Stimulated activated CD8-positive, alpha-beta memory T cell treated with anti-CD3 and anti-CD28 coated beads, Interleukin-2, amount 100 ng/mL, for 48 hours (primary cell): ENCODE measurements at places on chromosomes 13 and 19.

GRCh38 chr13:52454459-52454819 is 839 bp upstream of the CKAP2 start:
- no peak for DNase-seq

DNA sequence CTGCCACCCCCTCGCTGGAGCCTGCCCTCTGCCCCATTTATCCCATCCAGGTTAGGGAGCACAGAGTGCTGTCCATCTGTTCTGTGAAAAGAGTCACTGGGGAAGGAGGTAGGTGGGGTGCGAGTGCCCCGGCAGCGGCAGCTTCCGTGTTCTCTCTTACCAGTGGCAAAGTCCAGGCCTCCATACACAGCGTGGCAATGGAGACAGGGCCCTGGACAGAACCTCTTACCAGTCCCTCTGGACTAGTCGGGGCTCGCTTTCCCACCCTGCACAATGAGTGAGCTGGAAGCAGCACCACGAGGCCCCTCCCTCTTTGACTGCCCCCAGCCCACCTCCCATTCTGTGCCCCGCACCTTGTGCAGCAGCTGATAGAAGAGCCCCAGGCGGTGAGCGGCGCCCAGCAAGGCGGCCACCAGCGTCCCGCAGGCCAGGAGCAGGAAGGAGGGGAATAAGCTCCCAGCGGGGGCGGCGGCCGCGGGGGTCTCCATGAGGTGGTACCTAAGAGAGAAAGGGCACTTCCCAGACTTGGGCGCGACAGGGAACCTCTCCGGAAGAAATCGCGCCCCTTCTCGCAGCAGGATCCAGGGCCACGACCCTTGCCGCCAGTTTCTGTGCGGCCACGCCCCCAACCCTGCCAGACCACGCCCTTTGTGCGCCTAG is 17.5 kb downstream of the SYDE1 start:
- DNase-seq: no peak

GRCh38 chr19:5785423-5785822 is 877 bp upstream of the PRR22 start:
- no peak for DNase-seq

- DNase-seq: no peak
These were observed 6.2 kb downstream of the MYO1F start for GRCh38 chr19:8571006-8571411.

GRCh38 chr13:39509616-39510315 is 93.2 kb downstream of the LHFPL6 start:
- DNase-seq: no peak

- DNase-seq: no peak
These were observed 35.5 kb downstream of the TMED1 start for GRCh38 chr19:10800488-10800887.

DNA sequence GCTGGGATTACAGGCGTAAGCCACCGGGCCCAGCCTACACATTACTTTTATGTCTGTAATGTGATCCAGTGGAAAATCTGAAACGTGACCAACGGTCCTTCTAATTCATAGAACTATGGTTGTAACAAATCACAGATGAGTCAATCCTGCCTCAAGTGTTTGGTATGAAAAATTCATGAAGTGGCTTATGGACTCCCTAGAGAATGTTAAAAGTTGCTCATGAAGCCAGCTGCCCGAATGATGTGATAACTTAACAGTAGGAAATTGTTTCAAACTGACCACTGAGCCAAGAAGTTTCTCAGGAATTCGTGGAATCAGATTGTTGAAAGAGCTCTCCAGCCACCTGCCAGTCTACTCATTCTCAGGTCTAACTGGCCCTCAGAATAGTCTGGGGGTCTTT is 59.4 kb upstream of the FARP1 start:
- DNase-seq: no peak

DNA sequence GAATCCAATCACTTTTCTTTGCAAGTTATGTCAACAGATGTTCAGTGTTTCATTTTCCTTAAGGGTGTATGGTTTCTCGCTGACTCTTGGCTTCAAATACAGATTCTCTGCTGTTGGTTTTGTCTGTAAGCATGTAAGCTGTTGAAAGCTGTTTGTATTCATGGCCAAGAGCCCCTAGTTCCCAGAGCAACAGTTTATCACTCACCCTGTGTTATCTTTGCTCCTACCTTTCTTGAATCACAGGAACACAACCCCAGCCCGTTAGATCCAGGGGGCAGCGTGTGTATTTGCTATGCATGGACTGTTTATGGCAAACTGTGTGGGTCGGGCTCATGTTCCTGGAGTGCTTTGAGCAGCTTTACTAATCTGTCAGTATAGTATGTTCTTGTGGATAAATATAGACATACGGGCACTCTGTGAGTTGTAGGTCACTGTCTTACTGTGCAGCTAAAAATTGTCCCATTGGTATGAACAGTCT is 28.9 kb downstream of the FRY start:
- DNase-seq: no peak

DNA sequence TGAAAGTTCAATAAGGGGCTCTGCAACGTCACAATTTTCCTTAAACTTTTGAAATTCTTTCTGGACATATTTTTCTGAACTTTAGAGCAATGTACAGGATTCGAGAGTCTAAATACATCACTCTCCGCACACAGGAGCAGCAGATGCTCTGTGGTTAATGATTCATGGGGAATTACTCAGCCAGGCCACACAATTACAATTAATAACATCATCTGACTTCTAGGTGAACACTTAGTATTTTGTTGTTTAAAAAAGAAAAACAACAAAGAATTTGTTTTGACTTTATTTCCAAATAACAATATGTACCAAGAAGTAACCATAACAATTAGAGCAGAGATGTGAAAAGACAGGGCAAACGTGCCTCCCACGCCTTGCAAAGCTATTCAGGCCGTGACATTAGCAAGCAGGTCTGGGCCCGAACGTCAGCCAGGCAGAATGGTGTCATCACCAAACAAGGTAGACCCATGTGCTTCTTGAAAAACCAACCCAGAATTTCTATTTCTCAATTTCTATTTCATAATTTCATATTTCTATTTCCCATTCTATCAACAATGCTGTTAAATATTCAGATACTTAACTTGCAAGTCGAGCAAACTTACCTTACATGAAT is 236.3 kb downstream of the COL4A1 start:
- no peak for DNase-seq

GRCh38 chr13:112733112-112733511 is 43.3 kb downstream of the ATP11A start:
- DNase-seq: no peak

GRCh38 chr19:926589-927350 is 935 bp downstream of the ARID3A start:
- no peak for DNase-seq

DNA sequence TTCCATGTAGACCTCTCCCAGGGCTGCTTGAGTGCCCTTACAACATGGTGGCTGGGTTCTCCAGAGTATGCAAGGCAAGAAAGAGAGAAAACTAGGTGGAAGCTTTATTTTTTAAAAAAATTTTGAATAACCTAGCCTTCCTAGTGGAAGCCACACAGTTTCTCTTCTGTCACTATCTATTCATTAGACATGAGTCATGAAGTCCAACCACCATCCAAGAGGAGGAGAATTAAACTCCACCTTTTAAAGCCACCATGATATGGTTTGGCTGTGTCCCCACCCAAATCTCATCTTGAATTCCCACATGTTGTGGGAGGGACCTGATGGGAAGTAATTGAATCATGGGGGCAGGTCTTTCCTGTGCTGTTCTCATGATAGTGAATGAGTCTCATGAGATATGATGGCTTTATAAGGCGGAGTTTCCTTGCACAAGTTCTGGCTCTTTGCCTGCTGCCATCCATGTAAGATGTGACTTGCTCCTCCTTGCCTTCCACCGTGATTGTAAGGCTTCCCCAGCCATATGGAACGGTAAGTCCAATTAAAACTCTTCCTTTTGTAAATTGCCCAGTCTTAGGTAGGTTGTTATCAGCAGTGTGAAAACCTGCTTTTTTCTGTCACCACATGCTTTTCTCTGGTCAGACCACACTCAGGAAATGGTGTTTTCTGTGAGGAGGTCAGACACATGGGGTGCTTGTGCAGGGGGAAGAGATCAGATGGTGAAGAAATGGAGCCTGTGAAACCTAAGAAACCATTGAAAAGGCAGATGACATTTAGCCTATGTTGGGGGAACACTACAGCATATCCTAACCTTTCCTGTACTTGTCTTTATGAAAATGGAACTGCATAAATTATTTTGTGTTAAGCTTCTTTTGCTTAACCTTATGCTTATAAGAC is 57.7 kb downstream of the ANKRD10 start:
- DNase-seq: no peak

DNA sequence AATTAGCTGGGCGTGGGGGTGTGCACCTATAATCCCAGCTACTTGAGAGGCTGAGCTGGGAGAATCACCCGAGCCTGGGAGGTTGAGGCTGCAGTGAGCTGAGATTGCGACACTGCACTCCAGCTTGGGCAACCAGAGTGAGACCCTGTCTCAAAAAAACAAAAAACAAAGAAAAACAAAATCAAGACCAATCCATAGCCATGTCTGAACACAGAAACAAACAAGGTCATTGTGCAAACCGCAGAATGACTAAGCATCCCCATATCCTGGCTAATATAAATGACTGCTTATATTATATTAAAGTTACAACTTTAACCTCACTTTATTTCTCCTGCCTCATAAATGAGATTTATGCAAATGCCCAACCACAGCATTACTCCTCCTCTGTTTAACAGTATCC is 2.3 kb upstream of the LYPD3 start:
- DNase-seq: no peak

DNA sequence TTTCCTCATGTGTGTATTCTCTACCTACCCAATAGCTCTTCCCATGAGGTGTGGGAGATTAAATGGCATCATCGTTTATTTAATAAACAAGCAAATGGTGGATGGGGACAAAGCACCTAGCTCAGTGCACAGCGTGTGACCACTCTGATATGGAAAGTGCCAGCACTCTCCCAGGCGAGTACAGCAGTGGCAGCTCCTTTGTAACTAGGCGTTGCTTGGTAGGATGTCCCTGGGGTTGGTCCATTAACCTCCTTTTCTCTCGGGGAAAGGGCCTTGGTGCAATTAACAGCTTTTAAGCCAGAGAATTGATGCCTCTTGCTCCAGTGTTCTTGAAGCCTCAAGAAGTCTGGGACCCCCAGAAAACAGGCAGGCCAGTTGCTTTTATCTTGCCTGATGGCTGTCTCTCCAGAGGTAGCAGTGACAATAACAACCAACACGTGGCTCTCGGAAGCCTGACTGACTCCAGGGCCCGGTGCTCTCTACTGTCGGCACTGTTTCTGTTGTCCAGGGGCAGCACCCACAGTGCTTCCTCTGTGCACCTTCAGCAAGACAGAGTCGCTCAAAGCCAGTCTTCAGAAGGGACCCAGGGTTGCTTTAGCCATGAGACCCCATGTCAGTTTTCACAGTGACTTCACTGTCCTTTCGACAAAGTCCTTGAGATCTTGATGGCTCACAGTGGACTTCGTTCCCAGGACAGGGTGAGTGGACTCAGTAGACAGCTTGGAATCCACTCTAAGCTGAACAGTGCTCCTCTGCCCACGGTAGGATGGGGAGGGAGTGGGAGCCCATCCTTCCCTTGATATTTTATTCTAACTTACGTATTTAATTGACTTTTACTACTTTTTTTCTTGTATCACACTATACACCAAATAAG is 33.9 kb upstream of the NPAS1 start:
- no peak for DNase-seq

- no peak for DNase-seq
These were observed 682.4 kb downstream of the UQCRFS1 start for GRCh38 chr19:28530406-28531035.

- no peak for DNase-seq
These were observed 1264.6 kb downstream of the PCDH9 start for GRCh38 chr13:65965501-65965900.

DNA sequence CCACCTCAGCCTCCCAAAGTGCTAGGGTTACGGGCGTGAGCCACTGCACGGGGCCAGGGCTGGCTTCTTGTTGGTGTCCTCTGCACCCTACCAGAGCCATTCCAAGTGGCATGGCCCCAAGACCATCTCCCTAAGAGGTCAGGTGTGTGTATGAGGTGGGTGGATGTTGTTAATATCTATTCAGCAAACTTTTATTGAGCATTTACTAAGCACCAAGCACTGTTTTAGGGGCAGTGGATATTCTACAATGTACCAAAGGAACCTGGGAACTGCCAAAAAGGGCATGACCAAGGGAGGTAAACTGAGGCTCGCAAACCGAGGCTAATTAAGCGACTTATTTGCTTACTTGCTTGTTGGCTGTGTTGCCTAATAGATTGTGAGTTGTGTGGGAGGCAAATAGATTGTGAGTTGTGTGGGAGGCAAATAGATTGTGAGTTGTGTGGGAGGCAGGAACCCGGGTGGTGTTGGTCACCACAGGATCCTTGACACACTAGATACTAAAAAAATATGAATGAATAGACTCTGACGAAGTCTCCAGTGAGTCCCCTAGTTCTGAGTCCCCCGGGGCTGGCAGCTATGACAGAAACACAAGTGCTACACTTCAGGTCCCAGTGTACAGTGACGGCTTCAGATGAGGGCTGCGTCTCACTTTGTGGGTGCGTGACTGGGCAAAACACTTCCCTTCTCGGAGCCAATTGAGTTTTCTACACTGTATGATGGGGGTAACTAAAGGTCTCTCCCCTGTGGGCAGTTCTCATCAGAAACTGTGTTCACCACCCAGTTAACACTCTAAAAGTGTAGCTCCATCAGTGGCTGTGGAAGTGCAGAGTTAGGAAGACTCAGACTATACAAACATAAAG is 5.0 kb upstream of the BICRA start:
- DNase-seq: no peak

- DNase-seq: peak; percentile 44
These were observed at the start of gene ISYNA1 for GRCh38 chr19:18437491-18438330. Gene ISYNA1, minus strand, starts transcription at chr19:18438133. Its CDS starts 154 bp downstream, at chr19:18437979.

DNA sequence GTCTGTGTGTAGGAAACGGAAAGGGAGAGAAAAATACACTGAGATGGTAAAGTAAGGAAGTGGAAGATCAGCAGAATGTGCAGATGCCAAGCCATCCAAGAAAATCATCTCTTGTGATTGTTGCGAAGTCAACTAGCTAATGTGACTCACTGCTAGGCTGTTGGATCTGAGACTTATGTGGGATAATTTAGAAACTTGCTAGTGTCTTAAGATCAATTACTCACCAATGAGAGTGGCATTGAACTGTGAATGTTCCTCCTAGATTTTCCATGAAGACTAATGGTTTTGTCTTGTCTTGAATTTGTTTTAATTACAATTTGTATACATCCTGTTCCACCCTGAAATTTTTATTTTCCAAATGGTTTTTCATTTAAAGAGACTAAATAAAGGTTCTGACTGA is 771.6 kb downstream of the EFNB2 start:
- DNase-seq: no peak

DNA sequence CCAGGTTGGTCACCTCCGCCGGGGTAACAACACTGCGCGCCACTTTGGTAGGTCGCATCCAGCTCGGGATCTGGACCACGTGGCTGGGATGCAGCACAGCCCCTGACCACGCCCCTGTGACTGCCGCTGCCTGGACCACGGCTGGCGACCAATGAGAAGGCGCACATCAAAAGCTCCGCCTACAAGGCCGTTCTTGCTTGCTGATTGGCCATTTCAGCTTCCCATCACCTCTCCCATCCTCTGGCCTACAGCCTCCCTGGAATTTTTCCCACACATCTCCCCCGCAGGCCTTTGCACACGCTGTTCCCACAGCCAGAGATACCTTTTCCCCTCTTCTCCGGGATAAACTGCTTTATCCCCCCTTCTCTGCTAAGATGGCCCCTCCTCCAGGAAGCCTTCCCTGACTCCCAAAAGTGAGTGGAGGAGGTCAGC is 12.5 kb upstream of the MAP1S start:
- no peak for DNase-seq
